ENCODE measurements at places on chromosomes 7 and 10. TPM values are rescaled to one million over a fixed set of nuclear protein-coding genes. Genes with fewer than 3 reads are reported as not detected.

DNA sequence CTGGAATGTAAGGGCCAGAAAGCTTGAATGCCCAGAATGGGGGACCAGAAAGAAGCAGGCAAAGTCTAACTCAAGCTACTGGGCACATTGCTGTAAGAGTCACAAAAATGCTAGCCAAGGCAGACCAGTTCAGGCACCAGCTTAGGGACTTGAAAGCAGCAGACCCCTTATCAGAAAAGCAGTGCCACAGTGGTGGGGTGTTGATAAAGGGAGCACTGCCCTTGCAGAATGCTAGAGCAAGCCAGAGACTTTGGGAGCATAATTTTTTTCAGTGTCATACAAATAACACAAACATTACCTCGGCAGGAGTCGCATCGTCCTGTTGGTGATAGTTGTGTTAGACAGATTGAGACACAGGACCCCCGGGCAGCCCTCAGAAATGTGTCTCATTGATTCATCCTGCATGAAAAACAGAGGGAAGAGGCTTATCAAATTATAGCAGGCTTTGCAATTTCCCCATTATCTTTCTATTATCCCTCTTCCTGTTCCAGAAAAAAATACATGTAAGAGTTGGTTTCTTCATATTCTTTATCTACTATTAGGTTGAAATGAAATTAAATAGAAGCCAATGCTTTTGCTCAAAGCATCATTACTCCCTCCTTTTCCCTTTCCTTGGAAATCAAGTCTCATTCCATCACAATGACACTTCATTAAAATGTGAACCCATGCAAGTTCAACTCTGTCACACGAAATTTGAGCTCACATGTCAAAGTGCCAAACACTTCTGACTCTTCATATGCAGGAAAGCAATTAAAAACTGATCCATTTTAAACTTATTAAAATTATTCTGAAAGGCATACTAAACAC, 13.4 kb downstream of the LRRC17 start:
- DNase-seq, result no peak

DNA sequence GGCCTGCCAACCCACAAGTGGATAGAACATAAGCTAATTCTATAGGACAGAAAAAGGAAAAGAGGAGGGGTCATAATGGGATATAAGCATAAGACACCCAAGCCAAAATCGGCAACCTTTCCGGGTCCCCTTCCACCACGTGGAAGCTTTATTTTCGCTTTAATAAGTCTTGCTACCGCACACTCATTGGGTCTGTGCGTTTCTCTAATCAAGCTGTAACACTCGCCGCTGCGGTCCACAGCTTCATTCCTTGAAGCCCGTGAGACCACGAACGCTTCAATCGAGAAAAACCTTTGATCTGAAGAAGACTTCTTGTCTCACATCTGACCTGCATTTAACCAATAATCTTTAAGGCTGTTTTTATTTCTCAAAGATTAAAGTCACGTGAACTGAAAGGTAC, 35.8 kb upstream of the HECW1 start:
- DNase-seq, result no peak

The PTN gene
- total RNA-seq, result 4.4 TPM

The RPEL1 gene
- not detected for total RNA-seq

All from lower leg skin (tissue), 4 donors.